ENCODE measurements at places on chromosomes 1 and 21.

DNA sequence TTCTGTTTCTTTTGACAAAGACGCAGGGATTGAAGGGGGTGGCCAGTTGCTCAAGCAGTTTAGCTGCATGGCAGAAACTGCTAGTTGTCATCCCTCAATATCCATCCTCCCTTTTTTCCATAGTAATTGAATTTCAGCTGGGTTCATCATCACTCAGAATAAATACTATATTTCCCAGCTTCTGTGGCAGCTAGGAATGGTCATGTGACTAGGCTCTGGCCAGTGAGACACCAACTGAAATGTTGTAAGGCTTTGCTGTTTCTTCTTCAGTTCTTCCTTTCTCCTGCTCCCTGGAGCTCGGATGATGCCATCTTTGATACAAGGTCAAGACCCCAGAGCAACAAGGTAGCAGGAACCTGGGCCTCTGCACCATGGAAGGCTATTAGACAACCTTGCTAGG is 61.0 kb downstream of the TMCO4 start:
- no peak for DNase-seq

GRCh38 chr21:41024746-41025254 is 143.2 kb upstream of the BACE2 start:
- no peak for DNase-seq

DNA sequence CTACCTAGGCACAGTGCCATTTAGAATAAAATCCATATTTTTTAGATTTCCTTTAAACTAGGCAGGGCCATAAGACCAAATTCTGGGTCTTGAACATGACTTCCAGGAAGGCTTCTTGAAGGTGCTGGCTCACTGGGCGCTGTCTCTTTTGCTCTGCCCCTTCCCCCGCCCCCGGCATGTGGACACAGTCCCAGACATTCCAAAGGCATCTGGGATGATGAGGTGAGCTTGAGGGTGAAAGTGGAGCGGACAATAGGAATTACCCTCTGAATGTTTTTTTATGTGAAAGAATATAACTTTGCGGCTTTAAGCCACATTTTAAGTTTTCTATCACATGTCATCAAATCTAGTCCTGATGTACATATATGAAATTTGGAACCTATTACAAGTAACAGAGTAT is 29.4 kb downstream of the RWDD3 start:
- DNase-seq = no peak

DNA sequence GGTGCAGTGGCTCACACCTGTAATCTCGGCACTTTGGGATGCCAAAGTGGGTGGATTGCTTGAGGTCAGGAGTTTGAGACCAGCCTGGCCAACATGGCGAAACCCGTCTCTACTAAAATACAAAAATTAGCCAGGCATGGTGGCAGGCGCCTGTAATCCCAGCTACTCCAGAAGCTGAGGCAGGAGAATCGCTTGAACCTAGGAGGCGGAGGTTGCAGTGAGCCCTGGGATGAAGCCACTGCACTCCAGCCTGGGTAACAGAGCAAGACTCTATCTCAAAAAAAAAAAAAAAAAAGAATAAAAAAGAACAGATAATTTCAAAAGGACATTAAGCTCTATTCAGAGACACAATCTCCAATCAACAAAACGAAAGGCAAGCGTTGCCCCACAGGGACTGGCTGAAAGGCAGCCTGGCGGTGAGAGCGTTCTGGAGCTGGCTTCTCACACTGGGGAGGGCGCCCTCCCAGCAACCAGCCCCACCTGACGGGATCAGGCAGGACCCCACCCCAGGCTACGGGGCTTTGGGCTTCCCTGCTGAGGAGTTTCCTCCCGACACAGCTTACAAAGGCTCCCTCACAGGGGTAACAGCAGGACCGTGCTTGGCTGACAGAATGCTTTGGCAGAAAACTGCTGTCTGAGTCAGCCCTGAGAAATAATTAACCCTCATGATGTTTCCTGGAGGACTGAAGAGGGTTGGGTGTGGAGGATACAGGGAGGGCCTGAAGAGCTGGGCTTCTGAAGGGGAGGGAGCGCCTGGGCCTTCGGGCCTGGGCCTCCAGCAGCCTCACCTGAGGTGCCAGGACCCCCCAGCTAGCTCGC is 31.1 kb upstream of the SRP9 start:
- peak; percentile 69 for DNase-seq

GRCh38 chr1:205512059-205513045 is 7.9 kb downstream of the CDK18 start:
- DNase-seq = peak; percentile 53

DNA sequence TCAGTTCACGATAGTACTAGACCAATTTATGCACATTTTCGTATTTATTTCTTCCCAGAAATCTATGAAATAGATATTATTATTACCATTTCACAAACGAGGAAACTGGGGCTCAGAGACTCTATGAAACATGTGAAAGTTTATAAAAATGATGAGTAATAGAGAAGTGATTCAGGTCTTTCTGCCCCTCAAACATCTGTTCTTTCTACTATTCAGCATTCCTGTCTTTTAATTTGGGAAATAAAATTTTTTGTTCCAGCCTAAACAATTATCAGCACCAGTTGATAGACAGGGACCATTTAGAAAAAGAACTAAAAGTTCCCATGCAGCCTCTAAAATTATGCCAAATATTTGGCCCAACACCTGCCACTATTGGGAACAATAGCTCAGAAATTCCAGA is 585.1 kb downstream of the PTPRC start:
- no peak for DNase-seq

DNA sequence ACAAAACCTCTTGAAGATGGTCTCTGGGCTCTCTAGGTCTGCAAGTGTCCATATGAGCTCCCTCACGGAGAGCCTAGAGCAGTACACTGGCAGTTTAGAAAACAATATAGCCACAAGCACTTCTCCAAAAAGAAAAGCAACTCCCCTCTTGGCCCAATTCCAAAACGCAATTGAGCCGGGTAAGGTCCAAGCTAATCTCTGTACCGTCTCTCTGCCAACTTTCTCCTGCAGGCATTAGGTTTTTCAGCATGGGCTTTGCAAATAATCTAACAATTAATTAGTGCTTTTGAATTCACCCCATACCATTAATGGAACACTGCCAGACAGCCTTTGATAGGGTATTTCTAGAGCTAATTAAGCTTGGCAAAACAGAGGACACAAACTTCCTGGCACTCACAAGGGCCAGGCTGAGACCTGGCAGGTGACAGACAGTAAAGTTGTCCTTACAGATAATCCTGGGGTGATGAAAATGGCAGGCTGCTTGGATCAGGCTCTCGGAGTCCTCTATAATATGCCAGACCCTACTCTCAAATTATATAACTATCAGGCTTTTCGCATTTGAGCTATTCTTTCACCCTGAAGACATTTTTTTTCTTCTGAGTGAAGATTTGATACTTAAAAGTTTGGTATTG is 39.8 kb downstream of the TGFBR3 start:
- DNase-seq = no peak

- no peak for DNase-seq
Measured at GRCh38 chr1:230391776-230392535, 34.2 kb downstream of the PGBD5 start.

GRCh38 chr1:106995970-106996369 is 60.5 kb upstream of the PRMT6 start:
- no peak for DNase-seq

DNA sequence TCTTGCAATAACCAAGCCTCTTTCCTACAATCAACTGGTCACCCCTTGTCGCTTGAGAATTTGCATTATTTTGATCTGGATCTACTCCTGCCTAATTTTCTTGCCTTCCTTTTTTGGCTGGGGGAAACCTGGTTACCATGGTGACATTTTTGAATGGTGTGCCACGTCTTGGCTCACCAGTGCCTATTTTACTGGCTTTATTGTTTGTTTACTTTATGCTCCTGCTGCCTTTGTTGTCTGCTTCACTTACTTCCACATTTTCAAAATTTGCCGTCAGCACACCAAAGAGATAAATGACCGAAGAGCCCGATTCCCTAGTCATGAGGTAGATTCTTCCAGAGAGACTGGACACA is 743 bp downstream of the GPR52 start:
- DNase-seq = no peak

DNA sequence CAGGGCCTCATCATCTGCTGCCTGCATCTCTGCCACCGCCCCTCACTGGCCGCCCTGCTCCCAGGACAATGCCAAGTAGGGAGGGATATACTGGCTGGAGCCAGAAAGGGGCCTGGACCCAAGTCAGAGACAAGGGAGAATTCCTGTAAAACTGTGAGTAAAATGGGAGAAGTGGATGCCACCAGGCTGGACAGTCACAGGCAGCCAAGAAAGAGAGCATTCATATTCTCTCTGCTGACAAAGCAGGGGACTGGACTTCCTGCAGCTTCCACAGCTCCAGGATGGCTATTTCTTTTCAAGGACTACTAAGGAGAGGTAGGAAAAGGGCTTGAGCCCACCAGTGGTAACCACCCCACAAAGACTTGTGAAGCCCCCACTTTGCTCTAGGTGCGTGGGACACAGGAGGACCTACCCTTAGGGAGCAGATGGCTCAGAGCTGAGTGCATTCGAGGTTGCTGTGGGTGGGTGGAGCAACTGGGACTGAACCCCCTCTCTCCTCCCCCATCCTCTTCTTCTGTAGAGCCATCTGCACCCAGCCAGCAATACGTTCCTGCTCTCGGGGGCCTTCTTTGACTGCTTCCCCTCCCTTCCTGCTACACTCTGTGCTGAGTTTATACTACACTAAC is 57.5 kb downstream of the GLIS1 start:
- DNase-seq = no peak

- DNase-seq = no peak
Measured at GRCh38 chr1:208184966-208185654, 59.1 kb downstream of the PLXNA2 start.

GRCh38 chr1:45198185-45198584 is 8.2 kb downstream of the ZSWIM5 start:
- DNase-seq = no peak

- no peak for DNase-seq
Measured at GRCh38 chr1:99594205-99594604, 51.7 kb upstream of the PALMD start.

DNA sequence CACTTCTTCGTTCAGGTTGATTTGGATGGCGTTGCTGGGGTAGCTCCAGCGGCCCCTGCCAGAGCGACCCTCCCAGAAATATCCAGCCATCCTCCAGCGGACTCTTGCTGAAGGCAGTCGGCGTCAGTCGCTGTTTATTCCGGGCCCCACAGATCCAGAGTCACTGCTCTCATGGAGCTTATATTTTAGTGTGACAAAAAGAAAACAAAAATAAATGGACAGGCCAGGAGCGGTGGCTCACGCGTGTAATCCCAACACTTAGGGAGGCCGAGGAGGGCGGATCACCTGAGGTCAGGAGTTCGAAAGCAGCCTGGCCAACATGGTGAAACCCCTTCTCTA is 791 bp upstream of the CFAP298 start:
- DNase-seq = no peak

DNA sequence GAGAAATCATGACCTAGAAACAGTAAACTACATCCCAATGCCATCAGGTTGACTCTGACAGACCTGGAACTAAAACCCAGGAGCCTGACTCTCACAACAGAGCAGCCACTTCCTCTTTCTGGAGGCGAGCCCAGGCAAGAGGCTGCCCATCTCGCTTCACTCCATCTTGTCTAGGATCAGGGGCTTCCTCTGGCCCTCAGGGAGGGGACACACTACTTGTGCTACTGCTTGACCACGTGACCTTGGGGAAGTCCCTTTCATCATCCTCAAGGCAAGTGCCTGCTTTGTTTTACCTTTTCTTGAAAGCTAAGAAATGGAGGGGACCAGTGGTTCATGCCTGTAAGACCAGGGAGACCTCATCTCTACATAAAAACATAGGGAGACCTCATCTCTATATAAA is 2.6 kb upstream of the TENT5B start:
- no peak for DNase-seq

- no peak for DNase-seq
Measured at GRCh38 chr1:53038566-53038965, 23.4 kb upstream of the PODN start.

- no peak for DNase-seq
Measured at GRCh38 chr21:35111321-35111930, 62.3 kb upstream of the RUNX1 start.

GRCh38 chr1:65538086-65538485 is 117.6 kb downstream of the LEPR start:
- no peak for DNase-seq

- DNase-seq = peak; percentile 75
Measured at GRCh38 chr1:27872059-27872801, at the start of gene THEMIS2. THEMIS2 (plus strand) TSS chr1:27872544; CDS start chr1:27872572, 28 bp downstream.

All from left ventricle myocardium inferior (tissue), 1 donor.